CD8-positive, alpha-beta memory T cell (primary cell): ENCODE measurements at places on chromosomes 3 and 15.

DNA sequence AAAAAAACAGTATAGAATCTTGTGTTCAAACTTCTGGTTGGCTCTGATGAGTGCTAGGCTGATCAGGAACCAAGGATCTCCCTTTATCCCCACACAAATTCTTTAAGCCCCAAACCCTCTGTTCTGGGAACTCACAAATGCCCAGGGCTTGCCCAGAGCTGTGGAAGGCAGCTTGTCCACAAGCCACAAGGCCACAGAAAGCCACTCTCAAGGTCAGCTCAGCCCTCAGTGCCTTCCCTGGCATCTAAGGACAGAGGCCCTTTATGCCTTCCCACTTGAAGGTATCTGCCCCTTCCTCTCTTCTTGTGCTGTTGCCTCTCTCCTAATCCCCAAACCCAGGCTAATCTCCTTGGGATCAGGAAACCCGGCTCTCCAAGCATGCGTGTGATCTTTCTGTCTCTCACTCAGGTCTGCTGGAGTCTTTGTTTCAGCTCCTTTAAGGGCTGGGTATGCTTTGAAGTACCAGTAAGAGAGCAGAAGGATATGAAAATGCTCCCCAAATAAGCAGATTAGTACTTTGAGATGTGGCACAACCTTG lies 145.0 kb upstream of the TRIM42 start:
- no peak for DNase-seq

DNA sequence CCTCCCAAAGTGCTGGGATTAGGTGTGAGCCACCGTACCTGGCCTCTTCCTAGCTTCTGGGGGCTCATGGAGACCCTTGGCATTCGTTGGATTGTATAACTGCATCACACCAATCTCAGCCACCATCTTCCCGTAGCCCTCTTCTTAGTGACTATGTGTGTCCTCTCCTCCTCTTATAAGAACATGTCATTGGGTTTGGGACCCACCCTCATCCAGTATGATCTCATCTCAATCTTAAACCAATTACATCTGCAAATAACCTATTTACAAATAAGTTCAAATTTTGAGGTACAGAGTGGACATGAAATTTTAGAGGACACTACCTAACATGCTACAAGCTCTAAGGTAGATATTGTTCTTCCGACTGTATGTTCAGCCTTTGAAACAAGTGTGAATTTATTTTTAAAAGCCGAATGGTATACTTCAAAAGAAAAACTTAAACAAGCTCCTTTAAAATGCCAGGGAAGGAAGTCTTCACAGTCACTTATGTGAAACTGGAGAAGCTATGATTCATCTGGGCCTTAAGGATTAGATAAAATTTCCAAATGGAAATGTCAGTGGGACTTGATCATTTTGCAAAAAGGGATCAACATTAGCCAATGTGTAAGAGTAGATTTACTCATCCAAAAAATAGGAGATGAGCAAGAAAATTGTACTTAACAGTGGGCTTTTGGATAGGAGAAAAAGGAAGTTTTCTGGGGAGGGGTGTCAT lies 225.7 kb downstream of the MEX3B start:
- DNase-seq: no peak

DNA sequence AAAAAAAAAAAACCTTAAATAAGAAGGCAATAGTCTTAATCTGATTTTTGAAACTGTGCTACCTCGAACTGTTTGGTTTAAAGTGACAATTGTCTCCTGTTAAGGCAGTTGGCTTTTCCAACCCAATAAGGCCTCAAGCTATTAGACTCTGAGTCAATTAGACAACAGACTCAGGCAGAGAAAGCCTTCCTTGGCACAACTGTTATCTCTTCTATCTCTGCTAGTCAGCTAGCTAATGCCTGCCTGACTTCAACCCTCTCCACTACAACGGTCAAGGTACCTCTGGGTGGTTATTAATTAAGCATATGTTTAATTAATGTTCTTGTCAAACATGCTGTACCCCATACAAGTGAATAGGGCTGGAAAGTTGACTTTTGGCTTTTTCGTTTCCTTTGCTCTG lies 110.2 kb upstream of the NLGN1 start:
- DNase-seq: no peak

DNA sequence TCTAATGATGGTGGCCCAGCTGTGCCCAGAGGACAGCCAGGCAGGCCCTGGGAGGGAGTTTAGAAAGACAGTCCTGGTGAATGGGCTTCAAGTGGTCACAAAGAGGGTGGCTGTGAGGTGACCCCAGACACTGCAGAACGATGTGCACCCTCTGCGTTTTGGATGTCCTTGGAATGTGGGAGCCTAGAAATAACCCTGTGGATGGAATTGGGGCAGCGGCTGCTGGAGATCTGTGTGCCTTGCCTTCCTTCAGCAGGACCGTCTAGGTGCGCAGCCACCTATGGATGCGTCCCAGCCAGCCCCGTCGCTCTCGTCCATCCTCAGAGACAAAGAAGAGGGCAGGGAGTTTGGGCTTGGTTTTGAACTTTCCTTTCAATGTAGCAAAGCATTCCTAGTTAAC lies 46.5 kb downstream of the KLHL25 start:
- DNase-seq: no peak

GRCh38 chr3:186318135-186318534 lies 43.9 kb downstream of the DGKG start:
- no peak for DNase-seq
